Epithelial cell of esophagus (primary cell): ENCODE measurements at places on chromosomes 1 and 21.

DNA sequence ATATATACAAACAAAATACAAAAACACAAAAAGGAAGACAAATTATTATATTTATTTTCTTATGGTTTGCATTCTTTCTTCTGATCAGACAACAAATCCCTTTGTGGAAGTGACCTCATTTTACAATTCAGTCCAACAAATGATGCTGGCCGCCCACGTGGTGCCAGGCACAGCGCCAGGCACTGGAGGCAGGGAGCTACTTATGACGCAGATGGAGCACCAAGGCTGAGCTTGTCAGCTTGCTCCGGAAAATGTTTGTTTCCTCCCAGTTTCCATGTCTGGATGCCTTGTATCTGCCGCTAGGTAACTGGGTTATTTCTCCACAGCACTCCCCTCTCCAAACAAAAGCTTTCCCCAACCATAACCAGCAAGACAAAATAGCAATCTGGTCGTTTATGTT lies 30.7 kb upstream of the CD34 start:
- no peak for DNase-seq

DNA sequence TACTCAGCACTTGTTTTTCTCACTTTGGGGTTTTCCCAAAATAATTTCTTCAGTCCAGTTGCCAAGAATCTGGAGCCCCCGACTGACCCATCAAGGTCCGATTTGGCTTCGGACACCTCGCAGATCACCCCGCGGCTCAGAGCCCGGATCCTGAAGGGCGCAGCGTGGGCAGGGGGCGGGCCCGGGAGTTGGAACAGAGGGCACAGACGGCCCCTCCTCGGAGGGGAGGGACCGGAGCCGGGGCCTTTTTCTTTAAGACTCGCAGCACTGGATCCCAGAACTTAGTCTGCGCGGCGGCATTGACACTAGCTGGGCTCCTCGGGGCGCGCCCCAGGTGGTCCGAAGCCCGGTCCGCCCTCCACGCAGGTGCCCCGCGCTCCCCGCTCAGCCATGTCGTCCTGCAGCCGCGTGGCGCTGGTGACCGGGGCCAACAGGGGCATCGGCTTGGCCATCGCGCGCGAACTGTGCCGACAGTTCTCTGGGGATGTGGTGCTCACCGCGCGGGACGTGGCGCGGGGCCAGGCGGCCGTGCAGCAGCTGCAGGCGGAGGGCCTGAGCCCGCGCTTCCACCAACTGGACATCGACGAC lies at the start of gene CBR3:
Gene CBR3 (plus strand): TSS at position 277 of the 588 bp plus-strand sequence. CDS start 114 bp downstream, at position 391.
- peak; percentile 39 for DNase-seq

GRCh38 chr1:9842781-9843575 lies 19.2 kb upstream of the CLSTN1 start:
- no peak for DNase-seq

DNA sequence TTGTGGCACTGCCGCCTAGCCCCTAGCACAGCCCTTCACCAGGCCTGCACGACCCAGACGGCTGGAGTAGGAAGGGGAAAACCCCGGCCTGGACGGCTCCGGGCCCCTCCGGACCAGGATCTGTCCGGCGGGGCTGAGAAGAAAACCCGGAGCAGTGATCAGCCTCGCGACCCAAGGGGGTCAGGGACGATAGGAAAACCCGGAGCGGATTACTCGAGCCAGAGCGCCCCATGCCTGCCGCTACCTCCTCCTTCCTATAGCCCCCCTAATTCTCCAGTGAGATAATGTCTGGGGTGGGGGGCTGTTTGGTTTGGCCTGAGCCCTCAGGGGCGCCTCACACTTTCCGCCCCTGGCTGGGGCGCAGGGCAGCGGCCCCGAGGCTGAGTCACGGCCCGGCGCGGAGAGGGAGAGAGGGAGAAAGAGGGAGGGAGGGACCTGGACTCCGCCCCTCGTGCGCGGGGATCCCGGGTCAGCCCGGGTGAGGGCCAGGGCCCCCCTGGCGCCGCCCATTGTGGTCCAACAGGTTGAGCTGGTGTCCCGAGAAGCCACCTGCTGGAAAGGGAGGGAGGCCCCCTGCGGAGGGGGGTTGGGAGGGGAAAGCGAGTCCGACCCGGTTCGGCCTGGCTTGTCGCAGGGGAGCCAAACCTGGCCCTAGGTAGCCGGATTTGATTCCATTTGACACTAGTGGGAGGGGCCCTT lies 1.7 kb upstream of the ZBTB7B start:
- peak; percentile 94 for DNase-seq

GRCh38 chr1:66605419-66605997 lies 71.6 kb downstream of the SGIP1 start:
- no peak for DNase-seq

GRCh38 chr1:226719596-226720387 lies 19.3 kb downstream of the ITPKB start:
- no peak for DNase-seq

DNA sequence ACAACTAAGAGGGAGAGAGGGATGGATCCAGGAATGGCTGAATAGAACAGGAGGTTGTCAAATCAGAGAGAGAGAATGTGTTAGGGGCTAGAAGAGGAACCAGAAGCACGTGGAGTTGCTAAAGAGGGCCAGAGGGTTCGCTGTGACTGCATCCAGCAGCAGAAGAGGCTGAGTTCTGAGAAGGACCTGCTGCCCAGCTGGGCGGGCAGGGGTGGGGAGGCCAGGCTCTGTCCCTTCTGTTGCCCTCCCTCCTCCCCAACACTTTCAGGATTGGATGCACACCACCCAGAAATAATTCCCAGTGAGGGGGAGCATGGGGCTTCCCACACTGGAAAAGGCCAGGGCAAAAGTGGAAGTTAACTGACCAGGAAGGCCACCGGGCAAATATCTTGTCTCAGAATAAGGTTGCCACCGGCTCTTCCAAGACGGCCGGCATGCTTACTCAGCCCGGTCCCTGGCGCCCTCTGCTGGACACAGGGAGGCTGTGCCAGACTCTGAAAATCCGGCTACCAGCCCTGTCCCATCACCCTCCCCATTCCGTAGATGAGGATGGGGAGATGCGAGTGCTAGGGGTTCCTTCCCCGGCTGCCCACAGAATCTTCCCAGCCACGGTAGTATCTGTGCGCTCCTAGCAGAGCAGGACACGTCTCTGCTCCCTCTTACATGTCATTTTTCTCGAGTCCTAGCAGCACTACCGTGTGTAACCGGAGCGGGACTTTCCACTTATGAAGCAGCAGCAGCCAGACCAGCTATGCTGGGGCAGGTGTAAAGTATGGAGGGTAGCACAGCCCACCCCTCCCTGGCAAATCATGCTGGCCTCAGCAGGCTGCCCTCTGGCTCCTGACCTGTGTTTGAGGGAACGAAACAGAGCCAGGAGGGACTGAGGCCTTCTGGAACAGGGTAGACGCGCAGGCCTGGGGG lies 46.8 kb upstream of the A3GALT2 start:
- DNase-seq = peak; percentile 81

DNA sequence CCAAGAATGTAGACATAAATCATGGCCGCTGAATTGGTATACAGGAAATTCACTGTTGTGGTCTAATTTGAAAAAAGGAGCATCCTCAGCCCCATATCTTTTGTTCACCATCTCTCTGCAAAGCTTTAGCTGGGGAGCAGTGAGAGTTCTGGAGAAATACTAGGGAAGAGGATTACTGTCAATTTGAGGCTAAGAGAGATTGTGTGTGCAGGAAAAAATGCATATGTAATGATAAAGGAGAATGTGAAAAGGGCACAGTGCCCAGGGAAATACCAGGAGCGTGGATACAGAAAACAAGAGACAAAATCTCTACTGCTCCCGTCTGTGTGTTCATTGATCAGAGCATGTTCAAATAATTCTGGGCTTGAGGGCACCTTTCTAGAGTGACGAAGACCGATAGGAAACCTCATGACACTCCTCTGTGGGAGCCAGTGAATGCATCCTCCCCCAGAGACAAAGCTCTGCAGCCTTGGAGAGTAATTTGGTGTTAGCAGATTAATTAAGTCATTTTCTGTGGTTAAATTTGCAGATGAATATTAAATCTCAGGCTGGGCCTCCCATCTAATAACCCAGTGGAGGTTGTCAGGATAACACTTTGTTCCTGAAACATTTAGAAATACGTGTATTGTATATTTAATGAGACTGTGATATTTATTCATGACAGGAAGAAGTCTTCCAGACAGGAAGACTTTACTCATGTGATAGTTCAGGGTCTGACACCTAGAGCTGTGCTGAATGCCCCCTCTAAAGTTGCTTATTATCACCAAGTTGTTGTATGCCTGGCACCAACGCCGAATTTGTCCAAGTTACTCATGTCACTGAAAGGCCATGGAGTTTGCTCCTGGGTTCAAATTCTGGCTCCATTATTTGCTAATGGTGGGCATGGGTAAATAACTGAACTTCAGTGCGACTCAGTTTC lies 287.3 kb upstream of the SGIP1 start:
- DNase-seq = no peak

GRCh38 chr1:37243368-37244082 lies 209.2 kb upstream of the GRIK3 start:
- no peak for DNase-seq

DNA sequence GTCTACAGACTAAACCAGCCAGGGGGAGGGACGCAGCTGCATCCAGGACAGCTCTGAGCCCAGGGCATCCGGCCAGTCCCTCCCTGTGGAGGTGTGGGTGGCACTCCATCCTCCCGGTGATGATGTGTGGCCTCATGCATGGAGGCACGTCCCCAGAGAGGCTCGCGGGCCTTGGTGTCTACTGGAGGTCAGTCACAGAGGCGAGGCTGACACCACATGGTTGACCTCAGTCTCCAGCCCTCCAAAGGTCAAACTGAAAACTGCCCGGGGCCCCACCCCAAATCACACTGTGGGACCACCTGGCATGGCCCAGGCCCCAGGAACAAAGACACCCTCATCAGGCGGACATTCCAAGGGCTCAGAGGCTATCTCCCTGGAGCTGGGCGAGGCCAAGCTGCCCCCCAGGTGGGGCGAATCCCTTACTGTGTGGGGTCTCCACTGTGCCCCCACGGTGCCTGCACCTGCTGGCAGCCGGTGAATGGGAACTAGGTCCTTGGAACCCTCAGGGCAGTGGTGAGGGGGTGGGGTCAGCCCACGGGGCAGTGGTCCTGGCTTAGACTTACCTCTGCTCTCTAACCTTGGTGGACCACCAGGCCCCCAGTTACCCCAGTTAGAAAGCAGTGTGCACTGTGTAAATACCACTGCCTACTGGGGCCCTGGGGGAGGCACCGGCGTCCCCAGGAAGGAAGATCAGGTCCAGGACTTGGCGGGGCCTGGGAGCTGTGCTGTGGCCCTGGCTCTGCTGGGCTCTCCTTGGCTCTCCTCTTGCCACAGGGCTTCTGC lies 49.1 kb downstream of the TRPM2 start:
- DNase-seq = no peak

GRCh38 chr1:226497991-226498639 lies 50.4 kb upstream of the STUM start:
- no peak for DNase-seq

GRCh38 chr1:175792136-175792535 lies 48.7 kb upstream of the TNR start:
- no peak for DNase-seq

DNA sequence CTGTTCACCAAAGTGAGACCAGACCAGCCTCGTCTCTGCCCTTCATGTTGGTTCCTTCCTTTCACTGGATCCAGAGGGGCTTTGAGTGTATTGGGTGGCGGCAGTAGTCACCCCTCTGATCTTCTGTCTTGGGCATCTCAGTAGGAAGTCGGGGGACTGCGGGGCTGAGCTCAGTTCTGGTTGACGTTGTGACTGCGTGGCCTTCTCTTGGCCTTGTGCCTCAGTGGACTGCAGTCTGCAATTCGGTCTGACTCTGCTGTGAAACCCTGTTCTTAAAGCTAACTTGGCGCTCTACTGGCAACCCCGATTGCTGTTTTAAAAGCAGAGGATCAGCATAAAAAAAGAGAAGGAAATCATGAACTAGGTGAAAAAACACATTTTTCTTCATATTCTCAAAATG lies 56.7 kb downstream of the SLC37A1 start:
- no peak for DNase-seq

DNA sequence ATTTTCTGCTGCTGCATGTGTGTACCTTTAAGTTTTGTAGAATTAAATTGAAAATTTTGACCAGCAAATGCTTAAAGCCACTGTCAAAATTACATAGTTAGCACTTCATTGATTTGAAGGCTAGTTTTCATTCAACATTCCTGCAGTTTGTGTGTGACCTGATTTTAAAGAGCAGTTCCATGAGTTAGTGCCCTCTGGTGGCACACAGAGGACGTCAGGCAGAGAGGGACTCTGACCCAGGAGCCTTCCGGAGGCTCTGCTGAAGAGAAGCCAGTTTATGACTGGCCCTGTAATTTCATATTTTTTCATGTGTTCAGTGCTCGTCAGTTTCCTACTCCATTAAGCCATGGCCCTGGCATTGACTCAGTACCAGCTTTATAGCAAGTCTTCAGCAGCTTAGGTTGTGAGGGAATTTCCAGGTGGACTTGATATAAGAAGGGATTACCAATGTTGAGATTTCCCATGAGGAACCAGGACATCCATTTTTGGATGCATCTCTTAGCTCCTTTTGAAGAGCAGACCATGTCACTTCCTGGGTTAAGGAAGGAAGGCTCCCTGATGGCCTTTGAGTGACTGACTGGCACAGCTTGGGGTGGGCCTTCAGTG lies 104.7 kb downstream of the CAMTA1 start:
- DNase-seq = peak; percentile 68

DNA sequence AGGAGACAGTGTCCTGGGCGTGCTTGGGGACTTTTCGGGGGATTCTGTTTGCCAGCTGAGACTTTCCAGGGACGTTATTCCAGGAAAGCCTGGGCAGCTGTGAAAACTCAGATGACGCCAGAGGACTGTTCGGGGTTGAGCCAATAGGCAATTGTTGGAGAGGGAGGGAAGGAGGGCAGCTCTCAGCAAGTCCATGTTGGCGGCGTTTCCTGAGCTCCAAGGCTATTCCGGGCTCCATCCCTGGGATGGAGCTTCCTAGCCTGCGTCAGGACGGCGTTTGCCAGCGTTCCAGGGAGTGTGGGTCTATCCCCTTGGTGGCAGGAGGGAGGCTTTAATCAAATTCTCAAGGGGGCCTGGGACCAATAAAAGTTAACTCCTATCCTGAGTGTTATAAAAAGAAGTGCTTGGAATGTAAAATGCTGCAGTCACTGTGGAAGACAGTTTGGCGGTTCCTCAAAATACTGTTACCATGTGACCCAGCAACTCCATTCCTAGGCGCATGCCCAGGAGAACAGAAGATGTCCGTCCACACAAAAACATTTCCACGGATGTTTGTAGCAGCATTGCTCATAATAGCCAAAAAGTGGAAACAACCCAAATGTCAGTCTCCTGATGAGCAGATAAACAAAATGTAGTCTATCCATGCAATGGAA lies 15.2 kb downstream of the SLC27A3 start:
- no peak for DNase-seq

DNA sequence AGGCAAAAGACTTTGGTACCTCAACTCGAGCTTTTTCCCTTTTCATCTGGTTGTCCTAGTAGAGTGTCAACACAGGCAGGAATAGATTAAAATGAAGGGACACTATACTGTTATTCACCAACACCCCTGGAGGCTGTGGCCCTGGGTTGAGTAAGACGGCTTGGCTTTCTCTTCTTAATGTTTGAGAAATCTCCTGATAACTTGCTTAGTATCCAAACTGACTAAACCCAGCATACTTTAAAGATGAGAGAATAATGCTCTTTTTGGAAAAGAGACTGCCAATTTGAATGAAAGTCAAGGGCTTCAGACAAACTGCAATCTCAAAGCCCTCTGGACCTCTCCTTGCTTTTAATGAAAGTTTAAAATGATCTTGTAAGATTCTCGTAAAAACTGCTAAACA lies 2.6 kb upstream of the SLC30A1 start:
- DNase-seq = peak; percentile 9
